NCI-H1417 treated with DMSO at 0.1 percent for 48 hours (cell line): ENCODE measurements at places on chromosomes 2 and 18.

DNA sequence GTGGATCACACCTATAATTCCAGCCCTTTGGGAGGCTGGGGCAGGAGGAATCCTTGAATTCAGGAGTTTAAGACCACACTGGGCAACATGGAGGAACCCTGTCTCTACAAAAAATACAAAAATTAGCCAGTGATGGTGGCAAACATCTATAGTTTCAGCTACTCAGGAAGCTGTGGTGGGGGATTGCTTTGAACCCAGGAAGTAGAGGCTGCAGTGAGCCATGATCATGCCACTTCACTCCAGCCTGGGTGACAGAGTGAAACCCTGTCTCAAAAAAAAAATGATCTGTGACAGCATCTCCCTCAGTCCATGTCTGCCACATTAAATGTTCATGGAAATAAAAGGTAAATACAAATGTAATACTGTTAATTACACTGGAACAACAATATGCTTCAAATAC, 121.4 kb upstream of the COL5A2 start:
- no peak for DNase-seq

DNA sequence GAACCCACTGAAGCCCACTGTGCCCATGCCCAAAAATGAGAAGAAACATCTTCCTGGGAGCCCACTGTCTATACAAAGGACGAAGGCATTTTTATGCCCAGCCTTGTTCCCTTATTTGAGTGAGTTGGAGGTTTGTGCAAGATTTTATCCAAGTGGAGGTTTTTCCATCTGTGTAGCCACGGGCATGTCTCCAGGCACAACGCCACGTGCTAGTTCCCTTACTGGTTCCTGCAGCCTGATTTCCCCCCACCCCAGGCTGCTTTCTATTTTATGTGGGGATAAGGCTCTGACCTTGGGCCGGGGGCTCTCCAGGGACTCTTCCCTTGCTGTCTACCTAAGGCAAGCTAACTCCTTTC, 22.2 kb upstream of the TXNL4A start:
- DNase-seq: no peak

GRCh38 chr2:9979977-9980376, 28.5 kb downstream of the GRHL1 start:
- no peak for DNase-seq

DNA sequence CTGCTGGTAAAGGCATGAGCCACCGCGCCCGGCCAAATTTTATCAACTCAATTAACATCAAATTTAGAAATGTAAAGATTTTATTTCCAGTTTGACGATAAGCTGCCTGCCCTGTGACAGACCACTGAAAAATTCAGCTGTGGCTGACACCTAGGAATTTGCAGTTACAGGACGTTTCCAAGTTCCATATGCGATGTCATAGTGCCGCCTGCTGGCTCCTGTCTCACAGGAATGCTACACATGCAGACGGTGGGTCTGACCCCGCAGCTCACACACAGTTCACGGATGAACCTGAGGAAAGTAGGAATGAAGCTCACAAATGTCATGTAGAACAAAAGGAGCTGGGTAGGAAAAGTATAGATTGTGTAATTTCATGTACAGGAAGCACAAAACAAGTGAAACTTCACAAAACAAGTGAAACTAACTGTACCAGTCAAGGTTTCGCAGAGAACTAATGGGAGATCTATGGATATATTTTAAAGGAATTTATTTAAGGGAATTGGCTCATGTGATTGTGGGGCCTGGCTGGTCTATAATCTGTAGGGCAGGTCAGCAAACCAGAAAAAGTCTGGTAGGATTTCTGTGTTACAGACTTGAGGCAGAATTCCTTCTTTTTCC, 13.2 kb upstream of the SEH1L start:
- DNase-seq: no peak

- no peak for DNase-seq
These were observed 9.3 kb downstream of the HDAC4 start for GRCh38 chr2:239391286-239392071.

GRCh38 chr2:235270956-235271355, 222.9 kb upstream of the AGAP1 start:
- DNase-seq: no peak

DNA sequence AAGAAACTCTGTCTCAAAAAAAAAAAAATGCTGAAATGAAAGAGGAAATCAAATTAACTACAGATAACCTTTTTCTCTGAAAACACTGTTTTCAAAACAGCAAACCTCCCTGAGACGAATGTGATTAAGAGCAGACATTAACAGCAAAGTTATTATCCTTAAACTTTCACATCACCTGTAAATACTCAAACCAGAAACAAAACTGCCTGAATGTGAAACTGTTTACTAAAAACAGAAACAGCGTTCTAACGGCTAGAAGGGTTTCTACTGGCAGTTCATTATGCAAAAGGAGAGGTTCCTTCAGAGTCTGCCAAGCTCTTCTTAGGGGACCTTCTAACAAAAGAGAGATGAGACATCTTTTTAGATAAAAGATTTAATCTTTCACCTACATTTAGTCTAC, 45.9 kb downstream of the PNO1 start:
- DNase-seq: no peak

DNA sequence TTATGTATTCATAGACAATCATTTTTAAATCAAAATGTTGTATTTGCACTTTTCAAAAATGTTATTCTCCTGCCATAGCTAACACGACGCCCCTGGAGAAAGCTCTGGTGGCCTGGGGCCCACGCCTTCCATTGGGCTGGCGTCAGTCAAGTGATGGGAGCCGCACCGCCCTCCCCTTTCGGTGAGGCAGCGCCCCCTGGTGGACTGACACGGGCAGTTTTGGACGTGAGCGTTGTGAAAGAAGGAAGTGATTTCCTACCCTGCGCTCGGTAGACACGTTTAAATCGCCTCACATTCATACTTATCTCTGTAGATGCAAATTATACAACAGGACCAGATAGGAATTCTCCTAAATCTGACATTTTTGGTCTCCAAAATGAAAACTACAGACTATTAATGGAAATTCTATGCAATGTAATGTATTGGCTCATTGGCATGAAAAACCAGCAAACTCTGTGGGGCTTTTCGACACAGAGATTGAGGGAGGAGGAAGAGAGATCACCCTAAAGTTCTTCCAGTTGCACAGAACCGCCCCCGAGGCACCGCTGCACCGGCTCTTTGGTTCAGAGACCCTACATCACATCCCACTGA, 326.2 kb upstream of the SOX11 start:
- no peak for DNase-seq

GRCh38 chr2:11810237-11810977, 64.0 kb downstream of the LPIN1 start:
- no peak for DNase-seq

DNA sequence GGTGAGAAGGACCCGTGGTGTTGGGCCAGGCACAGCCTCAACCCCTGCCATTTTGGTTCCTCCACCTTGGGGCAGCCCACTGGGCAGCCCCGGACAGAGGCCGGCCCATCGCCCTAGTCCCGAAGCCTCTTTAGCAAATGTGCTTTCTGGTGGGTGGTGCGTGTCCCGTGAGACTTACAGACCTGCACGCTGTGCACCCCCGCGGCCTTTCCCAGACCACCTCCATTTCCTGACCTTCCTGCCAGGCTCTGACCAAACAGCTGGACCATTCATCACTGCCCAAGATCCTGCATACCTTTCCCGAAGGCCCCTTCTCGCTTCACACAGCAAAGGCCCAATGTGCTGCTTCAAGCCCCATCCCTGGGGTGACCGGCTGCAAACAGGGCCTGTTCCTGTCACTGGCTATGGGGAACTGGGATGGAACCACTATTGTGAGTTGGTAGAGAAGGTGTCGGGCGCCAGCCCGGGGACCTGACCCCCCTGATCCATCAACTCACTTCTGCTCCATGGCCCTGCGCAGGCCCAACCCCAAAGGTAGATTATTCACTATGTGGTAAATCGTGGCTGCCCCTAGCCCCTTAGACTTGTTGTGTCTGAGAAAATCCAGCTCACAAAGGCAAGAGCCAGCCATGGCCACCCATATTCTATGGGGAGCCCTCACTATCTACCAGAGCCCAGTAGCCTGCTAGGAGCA, 341.0 kb downstream of the EIPR1 start:
- DNase-seq: no peak

DNA sequence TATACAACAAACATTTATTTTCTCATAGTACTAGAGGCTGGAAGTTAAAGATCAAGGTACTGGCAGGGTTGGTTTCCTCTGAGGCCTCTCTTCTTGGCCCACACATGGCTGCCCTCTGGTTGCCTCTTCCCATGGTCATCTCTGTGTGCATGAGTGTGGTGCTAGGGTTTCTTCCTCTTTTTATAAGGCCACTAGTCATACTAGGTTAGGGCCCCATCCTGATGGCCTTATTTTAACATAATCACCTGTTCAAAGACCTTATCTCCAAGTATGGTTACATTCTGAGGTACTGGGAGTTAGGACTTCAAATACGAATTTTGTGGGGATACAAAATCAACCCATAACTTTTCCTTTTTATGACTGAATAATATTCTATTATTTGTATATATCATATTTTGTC, 4.8 kb upstream of the RIOK3 start:
- no peak for DNase-seq
